ENCODE measurements at places on chromosomes 11 and 22.

DNA sequence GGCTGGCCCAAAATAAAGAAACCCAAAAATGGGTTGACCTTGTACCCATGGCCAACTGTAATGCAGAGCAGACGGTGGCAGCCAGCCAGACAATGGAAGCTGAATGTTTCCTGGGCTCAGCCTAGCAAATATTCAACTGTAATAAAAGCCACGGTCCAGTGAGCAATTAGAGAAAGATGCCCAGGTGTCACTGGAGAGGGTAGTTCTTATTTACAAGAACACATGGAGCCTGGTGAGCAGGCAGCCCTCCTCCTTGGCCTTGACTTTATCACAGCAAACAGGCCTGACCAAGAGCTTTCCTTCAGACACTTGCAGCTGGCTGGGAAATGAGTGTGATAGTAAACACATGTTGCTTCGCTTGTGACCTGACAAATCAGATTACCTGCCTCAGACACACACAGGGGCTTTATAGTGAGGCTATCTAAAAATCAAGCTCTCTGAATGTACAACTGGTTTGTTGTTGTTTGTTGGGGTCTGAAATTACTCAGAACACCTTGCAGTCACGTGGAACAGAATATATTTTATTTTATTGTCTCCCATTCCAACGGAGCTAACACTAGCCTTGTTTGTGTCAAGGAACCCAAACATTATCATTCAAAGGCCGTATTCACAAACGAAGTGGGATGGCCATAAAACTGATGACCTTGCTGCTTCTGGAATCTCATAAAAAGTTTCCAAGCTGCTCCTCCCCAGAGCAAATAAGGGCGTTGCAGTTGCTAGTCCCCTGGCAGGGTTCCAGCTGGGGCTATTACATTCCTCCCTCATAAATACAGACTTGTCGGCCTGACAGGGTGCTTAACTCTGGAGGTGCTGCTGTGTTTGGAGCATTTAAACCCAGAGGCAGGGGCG, 161.1 kb downstream of the BBOX1 start:
- peak; percentile 98 for DNase-seq

DNA sequence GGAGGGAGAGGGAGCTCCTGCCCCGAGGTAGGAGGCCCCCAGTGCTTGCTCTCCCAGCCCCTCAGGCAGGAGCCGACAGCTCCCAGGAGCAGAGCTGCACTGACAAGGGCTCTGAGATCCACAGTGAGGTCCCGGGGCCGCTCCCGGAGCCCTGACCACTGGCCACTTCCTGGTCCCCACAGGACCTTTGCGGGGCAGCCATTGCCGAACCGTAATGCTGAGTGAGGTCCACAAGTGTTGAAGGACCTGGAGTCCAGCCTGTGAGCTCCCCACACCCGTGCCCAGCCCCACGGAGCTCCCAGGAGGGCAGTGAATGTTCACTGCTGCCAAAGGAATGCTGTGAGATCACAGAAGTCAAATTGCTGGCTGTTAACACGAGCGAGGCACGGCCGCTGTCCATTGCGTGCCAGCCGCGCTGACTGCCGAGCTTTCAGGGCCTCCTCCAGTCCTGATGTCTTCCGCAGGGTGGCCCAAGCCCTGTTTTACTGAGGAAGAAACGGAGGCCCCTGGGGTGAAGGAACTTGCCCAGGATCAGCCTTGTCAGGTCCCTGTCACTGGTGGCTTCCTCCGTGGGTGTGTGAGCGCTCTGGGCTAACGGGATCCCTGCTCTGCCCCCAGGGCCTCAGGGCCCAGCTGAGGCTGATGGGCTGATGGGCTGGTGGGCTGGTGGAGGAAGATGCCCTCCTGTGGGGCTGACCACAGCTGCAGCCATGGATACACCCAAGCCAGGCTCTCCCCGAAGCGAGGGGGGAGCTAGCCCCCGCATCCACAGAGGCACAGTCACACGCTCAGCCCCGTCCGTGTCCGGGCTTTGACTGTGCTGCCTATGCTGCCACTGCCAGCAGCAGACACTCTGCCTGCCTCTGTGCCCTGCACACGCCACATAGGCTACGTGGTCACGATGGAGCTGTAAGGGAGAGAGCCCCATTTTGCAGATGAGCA, 70.8 kb downstream of the WNT7B start:
- DNase-seq = no peak

DNA sequence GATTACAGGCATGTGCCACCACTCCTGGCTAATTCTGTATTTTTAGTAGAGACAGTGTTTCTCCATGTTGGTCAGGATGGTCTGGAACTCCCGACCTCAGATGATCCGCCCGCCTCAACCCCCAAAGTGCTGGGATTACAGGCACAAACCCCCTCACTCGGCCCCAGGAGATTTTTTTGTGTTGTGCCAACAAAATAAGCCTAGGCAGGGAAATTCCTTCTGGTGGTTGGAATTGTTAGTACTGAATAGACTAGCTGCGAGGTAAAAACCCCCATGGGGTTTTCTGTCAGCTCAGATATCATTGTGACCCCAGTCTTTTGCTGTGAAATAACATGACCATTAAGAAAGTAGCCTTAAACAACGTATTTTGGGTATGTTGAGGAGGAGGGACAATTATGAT, 144.9 kb downstream of the BCR start:
- DNase-seq = no peak

DNA sequence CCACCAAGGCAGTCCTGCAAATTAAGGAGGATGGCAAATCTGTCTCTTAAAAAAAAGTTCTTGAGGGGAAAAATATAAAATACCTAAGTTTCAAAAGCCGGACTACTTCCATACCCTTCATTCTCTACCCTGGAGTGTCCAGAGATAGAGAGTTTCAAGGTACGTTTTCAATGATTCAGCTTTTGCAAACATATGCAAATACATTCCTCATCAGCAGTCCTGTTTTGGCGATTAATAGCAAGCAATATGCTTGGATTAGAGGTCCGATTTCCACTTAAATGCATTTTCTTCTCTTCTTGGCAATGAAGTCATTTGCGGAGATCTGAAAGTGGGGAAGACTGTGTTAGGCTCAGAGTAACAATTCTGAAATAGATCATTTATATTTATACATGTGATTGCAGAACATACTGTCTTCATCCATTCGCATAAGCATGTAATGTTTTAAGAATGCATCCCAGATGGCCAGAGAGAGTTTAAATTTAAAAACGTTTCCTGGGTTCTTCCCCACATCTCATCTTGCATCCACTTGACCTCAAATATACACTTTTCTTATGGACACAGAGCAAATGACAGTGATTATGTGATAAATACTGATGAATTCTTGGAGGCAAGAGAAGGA, 13.8 kb upstream of the TFIP11 start:
- DNase-seq = no peak
